Activated T-cell treated with anti-CD3 and anti-CD28 coated beads, Interleukin-2, amount 50 U/mL, for 48 hours (primary cell): ENCODE measurements at places on chromosomes 2 and 18.

GRCh38 chr18:72161691-72162090 is 382.5 kb downstream of the CBLN2 start:
- DNase-seq: no peak

DNA sequence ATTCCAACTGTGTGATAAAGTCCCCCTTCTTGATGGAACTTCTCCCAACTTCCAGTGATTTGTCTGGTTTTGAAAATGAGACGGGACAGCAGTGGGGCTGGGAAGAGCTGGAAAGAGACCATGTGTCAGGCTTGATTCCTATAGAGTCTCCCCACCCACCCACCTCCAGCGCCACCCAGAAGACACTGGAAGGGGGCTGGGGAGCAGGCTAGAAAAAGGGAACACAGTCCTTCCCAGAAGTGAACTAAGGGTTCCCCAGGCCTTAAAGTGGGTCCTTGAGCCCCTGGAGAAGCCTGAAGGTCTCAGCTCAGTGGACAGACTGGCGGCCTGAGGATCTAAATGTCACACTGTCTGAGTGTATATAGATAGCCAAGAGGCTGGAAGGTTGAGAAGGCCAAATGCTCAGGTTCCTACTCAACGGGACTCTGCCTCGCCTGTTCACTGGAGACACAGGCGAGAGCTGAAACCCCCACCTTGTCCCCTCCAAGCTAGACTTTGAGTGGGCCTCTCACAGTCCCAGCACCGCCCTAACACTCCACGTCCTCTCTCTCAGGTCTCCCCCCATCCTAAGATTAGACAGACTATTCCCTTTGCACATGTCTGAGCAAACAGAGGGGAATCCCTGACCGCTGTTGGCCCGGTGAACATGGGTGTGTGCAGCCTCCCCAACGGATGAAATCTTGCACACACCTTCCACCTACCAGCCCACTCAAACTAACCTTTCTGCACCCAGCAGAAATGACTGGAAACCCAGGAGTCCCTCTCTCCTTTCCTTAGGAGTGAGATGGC is 1.6 kb downstream of the PKDCC start:
- no peak for DNase-seq

DNA sequence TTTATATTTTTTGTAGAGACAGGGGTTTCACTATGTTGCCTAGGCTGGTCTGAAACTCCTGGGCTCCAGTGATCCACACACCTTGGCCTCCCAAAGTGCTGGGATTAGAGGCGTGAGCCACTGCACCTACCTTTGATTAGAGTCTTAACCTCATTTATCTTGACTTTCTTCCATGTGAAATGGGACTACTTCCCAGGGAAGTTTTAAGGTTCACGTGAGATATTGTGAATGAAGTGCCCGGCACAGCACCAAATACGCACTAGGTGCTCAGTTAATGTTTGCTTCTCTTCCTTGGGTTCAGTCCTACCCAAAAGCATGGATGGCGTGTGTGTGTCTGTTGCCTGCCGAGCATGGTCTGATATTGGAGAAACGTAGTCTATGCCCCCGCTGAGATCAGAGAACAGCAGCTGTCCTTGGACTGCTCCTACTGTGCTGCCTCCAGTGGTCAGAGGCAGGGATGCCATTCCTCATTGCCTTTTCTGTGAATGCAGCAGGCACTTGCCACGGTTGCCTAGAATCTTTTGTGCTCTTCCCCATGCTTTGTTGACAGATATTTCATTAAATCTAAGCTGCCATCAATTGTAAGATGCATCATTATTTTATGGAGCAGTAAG is 12.3 kb upstream of the TFCP2L1 start:
- DNase-seq: no peak

DNA sequence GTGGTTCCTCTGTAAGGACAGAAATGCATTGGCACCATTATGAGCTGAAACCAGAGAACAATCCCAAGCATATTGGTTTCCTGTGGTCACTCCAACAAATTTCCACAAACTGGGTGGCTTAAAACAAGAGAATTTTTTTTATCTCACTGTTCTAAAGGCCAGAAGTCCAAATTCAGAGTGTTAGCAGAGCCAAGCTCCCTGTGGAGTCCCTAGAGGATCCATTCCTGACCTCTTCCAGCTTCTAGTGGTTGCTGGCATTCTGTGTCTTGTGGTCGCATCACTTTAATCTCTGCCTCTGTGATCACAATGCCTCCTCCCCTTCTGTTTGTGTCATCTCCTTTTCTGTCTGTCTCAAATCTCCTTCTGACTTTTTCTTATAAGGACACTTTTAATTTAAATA is 380.3 kb downstream of the NYAP2 start:
- no peak for DNase-seq

DNA sequence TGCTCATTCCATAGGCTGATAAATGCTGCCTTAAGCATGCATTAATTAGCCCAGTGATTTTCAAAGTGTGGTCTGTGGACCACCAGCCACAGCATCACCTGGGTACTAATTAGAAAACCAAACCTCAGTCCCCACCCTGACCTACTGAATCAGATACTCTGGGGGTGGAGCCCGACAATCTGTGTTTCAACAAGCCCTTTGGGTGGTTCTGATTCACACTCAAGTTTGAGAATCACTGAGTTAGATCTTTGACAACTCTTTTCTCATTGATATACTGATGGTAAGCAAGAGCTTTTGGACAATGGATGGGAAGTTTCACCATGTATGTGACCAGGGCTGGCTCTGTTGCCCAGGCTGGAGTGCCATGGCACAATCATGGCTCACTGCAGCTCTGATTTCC is 95.9 kb downstream of the ZCCHC2 start:
- DNase-seq: no peak

GRCh38 chr2:134717286-134718022 is 1.3 kb downstream of the TMEM163 start:
- DNase-seq: no peak

DNA sequence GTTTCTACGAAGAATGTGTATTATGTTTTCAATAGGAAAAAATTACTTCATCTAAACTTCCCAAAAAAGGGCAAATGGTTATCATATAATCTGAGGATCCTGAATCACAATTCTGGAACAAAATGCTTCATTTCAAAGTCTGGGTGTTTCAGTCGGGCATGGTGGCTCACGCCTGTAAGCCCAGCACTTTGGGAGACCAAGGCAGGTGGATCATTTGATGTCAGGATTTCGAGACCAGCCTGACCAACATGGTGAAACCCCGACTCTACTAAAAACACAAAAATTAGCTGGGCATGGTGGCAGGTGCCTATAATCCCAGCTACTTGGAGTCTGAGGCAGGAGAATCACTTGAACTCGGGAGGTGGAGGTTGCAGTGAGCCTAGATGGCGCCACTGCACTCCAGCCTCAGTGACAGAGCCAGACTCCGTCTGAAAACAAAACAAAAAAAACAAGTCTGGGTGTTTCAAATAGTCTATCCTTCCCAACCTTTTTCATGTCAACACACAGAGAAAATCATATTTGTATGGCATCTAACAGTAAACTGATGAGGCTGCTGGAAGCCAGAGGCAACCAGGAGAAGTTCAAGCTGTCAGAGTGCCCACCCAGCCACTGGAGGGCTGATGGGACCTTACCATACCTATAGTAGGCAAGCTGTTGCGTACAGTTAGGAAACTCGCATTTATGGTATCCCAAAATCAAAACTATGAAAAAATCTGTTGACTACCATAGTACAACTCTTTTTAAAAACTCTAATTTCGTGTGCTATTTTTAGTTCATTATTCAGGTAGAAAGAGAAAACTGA is 14.6 kb downstream of the NBAS start:
- no peak for DNase-seq

- no peak for DNase-seq
Measured at GRCh38 chr2:41966431-41966893, 81.4 kb upstream of the PKDCC start.

- no peak for DNase-seq
Measured at GRCh38 chr2:235264512-235264911, 229.3 kb upstream of the AGAP1 start.

DNA sequence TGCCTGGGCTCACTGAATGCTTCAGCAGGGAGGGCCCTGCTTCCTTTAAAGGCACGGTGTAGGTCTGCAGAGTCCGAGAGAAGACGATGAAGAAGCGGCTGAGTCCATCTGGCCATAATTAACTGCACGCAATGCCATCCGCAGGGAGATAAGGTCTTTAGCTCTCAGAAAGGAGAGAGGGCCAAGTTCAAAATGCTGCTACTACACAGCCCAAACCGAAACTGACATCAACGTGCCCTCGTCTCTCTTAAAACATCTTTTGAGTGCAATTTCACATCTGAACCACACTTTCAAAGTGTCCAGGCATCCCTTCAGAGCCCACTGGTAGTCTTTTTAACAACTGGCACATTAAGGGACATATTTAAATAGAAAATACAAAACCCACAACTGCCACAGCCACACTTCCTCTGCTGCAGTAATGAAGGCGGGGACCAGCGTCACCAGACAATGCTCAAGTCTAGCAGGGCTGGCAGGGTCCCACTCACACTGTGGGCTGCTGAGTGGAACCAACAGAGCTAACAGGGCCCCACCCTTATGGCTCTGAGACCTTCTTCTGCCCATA is 35.8 kb downstream of the ST3GAL5 start:
- peak; percentile 70 for DNase-seq

DNA sequence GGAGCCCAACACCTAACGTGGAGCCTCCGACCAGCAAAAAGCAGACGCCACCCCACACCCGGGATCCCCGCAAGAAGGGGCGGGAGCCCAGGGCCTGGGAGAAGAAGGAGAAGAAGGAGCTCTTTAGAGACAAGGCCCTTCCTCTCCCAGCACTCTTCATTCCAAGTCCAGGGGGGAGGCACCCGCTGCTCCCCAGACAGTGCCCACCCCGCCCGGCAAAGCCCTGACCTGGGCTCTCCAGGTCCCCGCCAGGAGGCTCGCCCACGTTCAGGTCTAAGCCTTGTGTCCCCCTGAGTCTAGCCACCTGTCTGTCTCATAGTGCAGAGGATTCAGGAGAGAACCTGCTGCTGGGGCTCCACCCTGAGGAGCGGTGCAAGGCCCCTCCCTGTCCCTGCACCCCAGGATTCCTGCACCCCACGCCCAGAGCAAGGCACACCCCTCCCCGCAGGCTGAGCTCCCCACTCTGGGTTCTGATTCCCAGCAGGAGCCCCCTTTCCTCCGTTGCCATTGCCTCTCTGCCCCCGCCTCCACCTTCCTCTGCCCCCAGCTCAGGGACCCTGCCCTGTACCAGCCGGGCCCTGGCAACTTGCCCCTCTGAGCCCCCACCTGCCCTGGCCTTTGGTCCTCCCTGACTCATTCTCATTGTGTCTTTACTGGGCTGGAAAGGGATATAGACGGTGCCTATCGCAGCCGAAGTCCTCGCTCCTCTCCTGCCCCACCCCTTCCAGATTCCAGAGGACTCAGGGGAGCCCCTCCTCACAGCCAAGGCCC is 33.5 kb upstream of the GPC1 start:
- DNase-seq: no peak

DNA sequence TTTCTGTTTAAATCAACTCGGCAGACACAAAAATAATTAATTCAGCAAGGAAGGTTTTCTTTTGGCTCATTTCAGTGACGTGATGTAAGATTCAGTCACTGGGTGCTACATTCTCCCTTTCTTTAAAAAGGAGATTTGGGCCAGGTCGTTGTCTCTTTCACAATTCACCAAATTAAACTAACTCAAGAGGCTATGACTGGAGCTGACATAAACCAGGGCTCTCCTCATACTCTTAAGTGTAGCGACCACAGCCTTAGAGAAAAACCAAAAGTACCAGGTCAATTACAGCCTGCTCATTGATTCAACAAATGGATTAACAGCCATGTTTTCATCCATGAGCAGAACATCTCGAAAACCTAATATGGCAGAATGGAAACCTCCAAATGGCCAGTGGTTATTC is 85.7 kb downstream of the PAX3 start:
- no peak for DNase-seq

GRCh38 chr18:21798126-21798525 is 57.5 kb downstream of the MIB1 start:
- DNase-seq: no peak

DNA sequence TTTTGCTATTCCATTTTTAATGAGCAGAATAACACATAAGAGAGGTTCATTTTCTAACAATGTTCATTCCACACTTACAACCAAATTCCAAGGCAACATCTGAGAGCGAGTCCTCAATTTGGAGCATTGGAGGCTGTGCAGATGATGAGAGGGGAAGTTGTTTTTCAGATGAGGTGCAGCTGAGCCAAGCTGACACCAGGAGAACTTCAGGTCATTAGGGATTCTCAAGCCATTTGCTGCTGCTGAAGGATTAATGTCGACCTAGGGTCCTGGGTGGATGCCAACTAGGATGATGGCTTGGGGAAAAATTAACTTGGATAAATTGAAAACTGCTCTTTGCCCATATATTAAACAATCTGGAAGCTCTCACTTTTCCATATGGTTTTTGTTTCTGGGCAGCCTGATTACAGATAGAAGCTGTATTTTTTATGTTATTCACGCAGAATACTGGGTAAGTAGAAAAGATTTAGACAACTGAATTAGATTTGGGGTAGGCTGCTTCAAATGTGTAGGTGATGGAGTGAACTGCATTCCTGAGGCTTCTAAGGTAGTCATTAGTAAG is 206.4 kb upstream of the SLC39A10 start:
- DNase-seq: no peak
